Stimulated activated CD8-positive, alpha-beta memory T cell treated with anti-CD3 and anti-CD28 coated beads, Interleukin-12 subunit alpha, Interleukin-12 subunit beta, amount 100 ng/mL, for 4 hours (primary cell): ENCODE measurements at places on chromosomes 3 and 15.

DNA sequence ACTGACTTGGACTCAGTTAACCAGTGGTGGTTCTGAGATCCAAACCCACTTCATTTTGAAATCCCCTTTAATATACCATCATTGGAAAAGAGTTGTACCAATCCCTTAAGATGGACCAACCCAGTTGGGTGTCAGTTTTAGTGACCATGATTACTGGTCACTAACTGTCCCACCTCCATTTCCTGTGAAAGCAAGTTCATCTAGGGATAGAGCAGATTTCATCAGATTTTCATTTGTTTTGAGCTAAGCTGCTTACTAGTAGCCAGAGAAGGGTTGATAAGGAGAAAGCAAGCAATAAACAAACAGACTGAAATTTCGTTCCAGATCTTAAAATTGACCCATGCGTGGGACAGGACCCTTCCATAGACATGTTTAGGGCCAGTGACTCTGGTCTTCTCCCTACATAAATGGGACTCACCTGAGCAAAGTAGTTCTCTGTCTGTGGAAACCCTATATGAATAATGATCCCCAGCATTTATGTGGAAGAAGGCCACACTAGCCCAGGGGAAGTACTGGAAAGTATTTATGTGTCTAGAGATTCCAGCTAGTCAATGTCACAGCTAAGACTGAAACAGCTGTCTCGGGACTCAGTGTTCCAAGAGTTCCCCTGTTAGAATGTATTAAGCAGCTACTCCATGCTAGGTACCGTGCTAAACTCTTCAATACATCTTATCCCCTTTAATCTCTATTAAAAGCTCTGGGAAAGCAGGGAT, 196.0 kb upstream of the BCL6 start:
- DNase-seq: no peak

DNA sequence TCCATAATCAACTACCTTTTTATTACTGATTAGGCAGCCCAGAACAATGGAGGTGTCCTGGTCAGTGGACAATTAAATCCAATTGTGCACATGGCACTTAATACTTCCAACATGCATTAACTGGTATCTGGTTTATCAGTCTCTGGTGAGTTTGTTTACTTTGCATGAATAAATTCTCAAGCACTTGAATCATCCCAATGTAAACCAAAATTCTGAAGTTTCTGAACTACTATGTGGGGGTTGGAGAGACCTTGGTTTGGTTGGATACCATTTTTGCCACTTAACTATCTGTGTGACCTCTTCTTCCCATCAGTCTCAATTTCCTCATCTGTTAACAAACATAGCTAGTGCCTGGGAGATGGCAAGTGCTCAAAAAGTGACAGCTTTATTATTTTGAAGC, 70.5 kb upstream of the MAP4 start:
- no peak for DNase-seq

- DNase-seq: no peak
Observed at GRCh38 chr3:62376454-62376720, 3.0 kb upstream of the FEZF2 start.

DNA sequence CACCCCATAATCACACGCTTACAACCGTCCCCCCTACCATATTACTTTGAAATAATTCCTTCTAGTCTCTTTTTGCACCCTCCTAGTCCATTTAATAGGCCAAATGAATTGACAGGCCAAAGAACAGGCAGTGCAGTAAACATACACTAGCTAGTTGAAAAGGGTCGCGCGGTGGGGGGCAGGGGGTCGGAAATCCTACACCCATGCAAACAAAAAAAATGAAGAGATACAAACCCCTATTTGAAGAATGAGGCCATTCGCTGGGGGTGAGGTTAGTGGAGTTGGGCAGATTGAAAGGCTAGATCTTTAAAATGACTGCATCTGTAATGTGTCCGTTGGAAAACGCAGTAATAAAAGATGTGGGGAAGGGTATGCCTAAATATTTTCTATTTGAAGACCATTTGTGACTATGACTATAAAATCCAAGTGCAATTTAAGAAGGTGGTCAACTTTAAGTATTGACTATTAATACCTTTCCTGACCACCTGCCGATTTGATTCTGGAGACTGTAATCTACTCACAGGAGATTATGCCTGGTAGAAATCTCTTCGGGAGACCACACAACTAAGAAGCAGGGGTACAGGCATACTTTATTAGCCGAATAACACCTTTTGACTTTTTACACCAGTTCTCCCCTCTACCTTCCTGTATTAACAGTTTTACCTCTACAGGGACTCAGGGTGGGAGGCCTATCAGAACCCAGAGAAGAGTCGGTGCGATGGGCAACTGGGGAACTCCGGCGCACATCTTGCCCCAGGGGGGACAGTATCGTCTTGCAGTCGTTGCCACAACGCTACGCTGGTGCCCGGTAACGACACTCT, 762 bp upstream of the ARL6 start:
- DNase-seq: no peak

DNA sequence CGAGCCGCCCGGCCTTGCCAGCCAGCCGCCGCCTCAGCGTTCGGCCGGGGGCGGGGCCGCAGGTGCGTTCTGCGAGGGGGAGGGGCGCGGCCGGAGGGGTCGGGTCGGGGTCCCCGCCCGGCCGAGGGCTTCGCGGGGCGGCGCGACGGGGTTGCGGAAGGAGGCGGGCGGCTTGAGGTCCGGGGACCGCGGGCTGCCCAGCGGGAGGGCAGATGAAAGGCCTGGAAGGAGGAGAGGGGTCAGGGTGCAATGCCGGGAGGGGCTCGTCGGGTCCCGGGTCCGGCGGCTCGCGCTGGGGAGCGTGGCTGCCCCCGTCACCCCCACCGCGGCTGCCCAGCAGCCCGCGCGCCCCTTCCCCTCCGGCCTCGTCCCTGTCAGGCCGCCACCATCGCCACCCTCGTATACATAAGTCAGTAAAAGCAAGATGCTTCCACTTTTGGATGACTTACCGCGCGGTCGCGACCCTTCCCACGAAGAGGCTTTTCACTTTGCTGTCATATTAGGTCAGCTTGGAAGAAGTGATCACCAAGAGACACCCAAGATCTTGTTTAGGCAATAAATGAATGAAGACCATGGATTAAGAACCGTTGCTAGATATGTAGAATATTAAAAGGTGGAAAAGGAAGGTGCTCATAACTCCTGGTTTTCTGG, 620 bp upstream of the ANP32A start:
- DNase-seq: no peak

DNA sequence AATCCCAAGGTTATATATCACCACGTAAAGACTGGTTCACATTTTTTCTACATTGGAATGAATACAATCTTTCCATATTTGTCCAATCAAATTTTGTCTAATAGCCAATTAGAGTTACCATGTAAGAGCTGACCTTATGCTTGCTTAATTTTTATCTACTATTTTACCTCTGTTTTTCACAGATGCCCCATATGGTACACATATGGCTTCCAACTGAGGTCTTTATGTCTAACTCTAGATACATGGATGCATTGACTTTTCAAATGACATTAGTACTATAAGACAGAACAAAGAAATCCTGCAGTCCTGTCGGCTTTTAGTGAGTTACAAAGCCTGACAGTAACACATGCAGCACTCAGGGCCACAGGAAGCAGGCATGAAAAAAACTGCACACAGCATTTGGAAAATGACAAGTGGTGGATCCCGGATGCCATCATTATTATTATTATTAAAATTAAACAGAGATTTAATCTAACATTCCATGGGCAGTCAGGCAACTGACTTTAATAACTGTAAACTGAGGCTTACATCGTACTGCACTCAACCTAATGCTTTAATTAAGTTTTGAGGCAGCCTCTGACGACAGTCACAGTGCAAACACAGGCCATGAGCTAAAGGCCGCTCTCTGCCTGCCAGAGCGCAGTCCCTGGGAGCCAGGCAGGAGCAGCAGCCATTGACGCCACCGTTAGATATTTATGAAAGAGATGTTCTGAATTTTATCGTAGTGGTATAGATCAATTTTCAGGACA, 113.9 kb upstream of the TMCO5A start:
- no peak for DNase-seq

DNA sequence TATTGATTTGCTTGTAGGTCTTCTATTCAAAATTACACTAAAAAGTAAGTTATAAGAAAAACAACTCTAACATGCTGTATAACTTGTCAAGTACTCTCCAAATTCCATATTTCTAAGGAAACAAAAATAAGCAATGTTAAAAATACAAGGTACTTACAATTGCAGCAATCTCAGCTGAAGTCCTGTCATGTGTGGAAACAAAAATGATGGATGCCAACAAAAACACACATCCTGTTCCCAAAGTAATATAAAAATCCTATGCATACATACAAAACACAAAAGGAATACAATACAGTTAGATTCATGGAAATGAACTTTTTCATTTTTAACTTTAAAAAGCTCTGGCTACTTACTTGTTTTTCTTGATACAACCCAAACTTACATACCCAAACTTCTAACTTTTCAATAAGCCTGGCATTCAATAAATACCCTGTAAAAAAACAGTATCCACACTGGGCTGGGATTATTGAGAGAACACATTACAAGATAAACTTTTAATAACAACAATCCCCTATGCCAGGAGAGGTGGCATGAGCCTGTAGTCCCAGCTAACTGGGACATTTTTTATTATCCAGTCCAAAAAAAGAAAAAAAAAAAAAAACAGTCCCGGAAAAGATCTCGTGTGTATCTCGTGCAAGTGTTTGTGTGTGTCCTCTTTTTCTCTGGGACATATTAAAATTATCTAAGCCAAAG, 14.7 kb downstream of the CMTM6 start:
- DNase-seq: no peak

GRCh38 chr3:16011376-16011775, 163.1 kb upstream of the GALNT15 start:
- no peak for DNase-seq

- DNase-seq: no peak
Observed at GRCh38 chr15:73258271-73259108, 110.3 kb downstream of the HCN4 start.

GRCh38 chr3:89332386-89332785, 225.0 kb downstream of the EPHA3 start:
- no peak for DNase-seq

DNA sequence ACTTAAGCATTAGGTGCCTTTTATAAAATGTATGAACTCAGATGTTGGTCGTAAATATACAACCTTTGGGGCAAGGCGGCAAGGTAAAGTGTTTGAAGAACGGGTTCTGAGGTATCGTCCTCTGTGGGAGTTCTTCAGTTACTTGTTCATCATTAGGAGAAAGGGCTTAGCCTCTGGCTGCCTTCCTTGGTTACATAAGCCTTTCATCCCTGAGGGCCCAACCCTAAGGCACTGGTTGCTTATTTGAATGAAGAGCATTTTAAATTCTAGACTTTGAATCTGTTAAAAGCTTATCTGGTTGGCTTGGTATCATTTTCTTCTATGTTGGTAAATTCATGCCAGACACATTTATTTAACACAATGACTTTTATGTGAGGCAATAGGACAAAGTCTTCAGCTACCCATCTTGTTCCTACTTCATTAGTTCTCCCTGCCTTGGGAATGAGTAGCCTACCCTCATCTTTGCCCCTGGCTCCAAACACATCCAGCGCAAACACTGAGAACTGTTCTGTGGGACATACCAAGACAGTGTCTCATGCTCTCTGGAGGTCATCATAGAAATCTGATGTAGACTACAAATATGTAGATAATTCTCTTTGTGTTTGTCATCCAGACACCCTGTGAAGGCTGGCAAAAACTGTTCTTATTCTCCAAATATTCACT, 12.4 kb upstream of the CCDC80 start:
- no peak for DNase-seq

GRCh38 chr3:183487016-183487415, 58.6 kb upstream of the MCF2L2 start:
- DNase-seq: no peak

DNA sequence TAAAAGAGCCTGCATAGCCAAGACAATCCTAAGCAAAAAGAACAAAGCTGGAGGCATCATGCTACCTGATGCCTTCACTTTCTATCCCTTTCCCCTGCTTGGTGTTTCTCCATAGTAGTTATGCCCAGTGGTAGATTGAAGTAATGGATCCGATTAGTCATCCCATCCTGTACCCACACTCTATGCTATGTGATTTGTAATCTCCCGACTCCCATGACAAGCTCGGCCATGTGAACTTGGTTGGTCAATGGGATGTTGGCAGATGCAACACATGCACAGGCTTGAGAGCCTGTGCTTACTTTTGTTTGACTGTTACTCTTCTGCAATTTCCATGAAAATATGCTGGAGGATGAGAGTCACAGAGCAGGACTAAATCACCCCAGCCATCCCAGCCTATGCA, 334.9 kb upstream of the DPH6 start:
- DNase-seq: no peak

GRCh38 chr3:66744521-66744920, 243.7 kb upstream of the LRIG1 start:
- no peak for DNase-seq

DNA sequence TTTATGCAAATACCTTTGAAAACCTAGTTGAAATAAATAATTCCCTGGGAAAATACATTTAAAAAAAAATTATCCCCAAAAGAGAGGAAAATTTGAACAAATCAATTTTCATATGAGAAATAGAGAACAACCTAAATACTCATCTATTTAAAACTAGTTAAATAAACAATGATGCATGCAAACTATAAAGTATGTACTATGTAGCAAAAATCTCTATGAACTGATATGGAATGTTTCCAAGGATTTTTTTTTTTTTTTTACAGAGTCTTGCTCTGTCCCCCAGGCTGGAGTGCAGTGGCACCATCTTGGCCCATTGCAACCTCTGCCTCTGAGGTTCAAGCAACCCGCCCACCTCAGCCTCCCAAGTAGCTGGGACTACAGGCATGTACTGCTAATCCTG, 27.2 kb upstream of the B3GALNT1 start:
- no peak for DNase-seq

DNA sequence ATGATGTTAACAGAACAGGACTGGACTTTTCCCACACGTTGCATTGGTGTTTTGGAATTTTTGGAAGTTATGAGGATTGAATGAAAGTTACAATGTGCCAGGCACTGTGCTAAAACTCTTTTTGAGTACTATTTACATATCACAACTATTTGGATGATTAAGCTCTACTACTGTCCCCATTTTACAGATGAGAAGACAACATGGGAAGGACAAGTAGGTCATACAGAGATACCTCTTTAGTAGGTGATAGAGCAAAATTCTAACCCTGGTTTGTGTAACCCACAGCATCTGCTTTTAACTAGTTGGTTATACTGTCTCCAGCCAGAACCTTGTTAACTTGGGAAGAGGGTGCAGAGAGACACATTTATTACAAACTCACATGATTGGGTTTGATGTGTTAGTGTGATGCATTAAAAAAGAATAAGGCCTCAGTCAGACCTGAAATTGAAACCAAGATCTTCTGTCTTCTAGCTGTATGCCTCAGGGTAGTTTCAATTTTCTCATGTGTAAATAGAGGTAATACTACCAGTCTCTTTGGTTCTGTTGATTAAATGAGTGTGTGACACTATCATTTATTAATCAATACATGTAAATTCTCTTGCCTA, 1.4 kb downstream of the NDUFB4 start:
- no peak for DNase-seq

- no peak for DNase-seq
Observed at GRCh38 chr3:57062101-57062631, 1.7 kb downstream of the SPATA12 start.

- no peak for DNase-seq
Observed at GRCh38 chr3:115808816-115809215, 185.5 kb downstream of the GAP43 start.
